ENCODE measurements at places on chromosomes 3 and 15.

GRCh38 chr3:14216257-14217048 is 37.8 kb downstream of the LSM3 start:
- DNase-seq, result peak; percentile 44

- DNase-seq, result no peak
Observed at GRCh38 chr3:62882676-62883200, 7.5 kb upstream of the CADPS start.

DNA sequence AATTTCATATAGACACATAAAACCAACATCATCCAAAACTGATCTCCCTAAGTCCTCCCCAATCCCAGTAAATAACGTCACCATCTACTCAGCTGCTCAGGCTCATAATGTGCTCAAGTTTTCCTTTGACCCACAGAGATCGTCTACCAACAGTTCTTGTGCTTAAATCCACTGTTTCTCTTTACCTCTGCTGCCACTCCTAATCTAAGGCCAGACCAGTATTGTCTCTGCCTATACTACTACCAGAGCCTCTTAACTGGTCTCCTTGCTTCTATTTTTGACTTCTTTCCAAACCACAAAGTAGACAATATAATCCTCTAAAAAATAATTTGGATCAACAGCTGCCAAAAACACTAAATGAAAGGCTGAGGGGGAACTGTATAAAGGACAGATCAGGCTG is 65.3 kb downstream of the CLASP2 start:
- no peak for DNase-seq

GRCh38 chr15:66765478-66766281 is 63.6 kb downstream of the SMAD6 start:
- DNase-seq, result peak; percentile 46

GRCh38 chr3:102796804-102797203 is 362.0 kb downstream of the ZPLD1 start:
- no peak for DNase-seq
